Panc1 (cell line): ENCODE measurements at places on chromosomes 6 and 20.

DNA sequence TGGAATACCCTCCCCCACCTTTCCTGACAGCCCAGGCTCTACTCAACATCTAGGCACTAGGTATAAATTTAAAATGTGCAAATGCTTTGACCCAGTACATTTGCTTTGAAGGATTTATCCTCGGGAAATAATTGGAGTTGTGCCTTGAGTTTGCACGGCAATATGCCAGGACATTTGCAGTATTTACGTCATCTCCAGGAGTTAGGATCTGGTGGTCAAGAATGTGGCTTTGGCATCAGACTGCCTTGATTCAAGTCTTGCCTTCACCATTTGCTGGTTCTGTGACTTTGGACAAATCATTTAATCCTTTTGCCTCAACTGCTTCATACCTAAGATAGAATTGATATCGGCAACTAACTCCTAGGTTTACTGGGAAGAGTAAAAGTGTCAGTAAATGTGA is 169.6 kb downstream of the PLCB1 start:
- no peak for DNase-seq

- DNase-seq: no peak
Measured at GRCh38 chr6:112879920-112880413, 532.8 kb downstream of the RFPL4B start.

DNA sequence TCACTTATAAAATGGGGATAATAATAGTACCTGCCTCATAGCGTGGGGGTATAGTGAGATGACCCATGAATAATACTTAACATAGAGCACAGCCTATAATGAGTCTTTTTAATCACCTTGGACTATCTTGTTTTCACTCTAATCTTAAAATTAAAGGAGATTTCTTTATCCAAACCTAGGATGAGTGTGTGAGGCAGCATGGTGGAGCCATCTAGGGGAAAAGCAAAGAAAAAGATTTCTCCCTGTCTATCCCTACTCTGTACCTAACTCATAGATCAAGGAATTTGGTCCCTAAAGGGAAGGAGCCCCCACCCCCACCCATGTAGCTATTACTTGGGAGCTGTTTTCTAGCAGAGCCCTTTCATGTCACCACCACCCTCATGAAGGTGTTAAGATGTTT is 45.2 kb upstream of the PAK5 start:
- DNase-seq: no peak

DNA sequence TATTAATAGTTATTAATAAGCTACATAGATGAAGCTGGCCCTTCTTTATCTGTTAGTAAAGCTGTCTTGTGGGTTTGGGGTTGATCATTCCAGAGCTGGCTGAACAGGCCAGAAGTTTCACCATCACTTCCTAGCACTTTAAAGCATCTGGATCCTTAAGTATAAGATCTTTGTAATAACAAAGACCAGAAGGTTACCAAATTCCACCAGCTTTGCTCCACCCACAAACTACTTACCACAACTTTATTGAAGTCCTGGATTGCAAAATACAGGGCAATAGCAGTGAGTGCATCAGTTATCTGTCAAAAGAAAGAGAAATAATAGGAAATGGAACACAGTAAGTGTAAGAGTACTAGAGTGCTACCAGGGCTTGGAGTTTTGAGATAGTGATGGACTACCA is 33.0 kb downstream of the PIGU start:
- DNase-seq: no peak

- DNase-seq: no peak
Measured at GRCh38 chr20:50187403-50188051, 3.1 kb upstream of the CEBPB start.

DNA sequence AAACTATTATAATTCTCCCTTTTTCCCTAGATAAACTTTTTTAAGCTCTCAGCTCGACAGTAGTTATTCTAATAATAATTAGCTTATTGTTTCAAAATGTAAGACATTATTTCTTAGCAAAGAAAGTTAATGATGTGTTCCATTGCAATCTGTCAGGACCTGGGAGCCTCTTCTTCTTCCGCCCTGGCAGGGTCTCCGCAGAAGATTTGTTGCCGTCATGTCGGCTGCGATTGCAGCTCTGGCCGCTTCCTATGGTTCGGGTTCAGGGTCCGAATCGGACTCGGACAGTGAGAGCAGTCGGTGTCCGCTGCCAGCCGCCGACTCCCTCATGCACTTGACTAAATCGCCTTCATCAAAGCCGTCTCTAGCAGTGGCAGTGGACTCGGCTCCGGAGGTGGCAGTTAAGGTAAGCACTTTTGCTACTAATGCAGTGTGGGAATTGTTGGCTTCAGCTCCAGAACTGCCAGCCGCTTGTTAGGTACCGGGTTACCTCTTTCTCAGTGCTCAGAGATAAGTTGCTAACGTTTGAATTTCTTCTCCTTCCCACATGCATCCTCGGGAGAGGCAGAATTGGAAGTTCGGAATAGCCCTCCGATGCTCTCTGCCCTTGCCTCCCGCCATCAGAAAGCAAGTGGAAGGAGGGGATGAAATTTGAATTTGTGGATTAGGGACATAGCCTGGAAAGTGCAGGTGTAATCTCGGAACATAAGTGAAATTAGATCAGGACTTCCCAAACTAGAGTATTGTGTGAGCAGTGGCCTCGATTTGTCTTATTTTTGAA is at the start of gene CDC40:
CDC40 (plus strand) TSS at position 200 of the 781 bp plus-strand sequence; CDS start at position 218, 18 bp downstream.
- no peak for DNase-seq

- DNase-seq: no peak
Measured at GRCh38 chr20:51275826-51276225, 252.9 kb upstream of the KCNG1 start.

- no peak for DNase-seq
Measured at GRCh38 chr6:161802231-161802630, 528.4 kb upstream of the AGPAT4 start.
